ENCODE measurements at places on chromosomes 2 and 18.

- DNase-seq = no peak
Observed at GRCh38 chr2:161165266-161165665, 5.0 kb downstream of the TANK start.

DNA sequence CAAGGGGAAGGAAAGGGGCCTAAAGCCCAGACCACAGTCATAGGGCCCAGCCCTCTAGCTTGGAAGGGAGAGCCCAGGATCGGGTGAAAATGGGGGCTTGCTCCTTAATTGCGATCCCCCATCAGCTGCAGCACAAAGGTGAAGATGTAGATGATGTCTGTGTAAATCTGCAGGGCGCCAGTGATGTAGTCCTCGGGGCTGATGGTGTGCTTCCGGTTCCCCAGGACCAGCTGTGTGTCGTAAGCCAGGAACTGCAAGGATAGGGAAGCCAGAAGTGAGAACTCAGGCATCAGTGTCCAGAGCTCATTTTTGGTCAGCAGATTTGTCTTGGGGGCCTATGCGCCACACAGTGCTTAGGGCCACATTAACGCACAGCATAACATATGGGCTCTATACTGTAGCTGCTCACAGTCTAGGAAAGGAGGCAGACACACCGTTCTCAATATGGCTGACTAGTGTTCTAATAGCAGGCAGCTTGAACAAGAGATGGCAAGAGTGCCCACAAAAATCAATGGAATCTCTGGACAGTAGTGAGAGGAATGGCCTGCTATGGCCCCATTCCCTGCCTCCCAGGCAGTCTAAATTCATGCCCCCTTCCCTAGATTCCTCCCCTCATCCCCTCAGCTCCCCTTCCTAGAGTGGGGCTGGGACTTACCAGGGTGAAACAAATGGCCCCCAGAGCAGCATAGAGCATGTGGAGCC lies 5.2 kb downstream of the PNKD start:
- DNase-seq = no peak

- no peak for DNase-seq
Observed at GRCh38 chr2:77604953-77605929, 83.1 kb upstream of the LRRTM4 start.

- no peak for DNase-seq
Observed at GRCh38 chr2:7681881-7682461, 764.8 kb downstream of the RNF144A start.

GRCh38 chr2:17830053-17831034 lies 14.1 kb downstream of the MSGN1 start:
- DNase-seq = peak; percentile 37

Data from MM.1S (cell line).